ENCODE measurements at places on chromosomes 6 and 20.

GRCh38 chr20:50320005-50320900, 129.6 kb downstream of the CEBPB start:
- no peak for DNase-seq

DNA sequence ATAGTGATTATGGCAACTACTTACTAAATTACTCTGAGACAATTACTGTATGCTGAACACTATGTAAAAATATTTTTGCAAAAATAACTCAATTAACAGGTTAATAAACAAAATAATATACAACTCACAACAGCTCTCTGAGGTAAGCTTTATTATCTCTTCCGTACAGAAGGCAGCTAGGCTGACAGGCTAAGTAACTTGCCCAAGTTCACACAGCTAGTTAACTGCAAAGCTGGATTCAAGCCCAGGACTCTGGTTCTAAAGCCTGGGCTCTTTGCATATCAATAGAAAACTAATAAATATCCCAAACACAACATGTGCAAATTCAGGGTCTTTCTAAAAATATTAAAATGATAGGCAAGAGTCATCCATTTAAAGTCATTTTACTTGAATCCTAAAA, 169.5 kb upstream of the BEND3 start:
- DNase-seq: peak; percentile 65

GRCh38 chr6:142856624-142857232, 88.2 kb downstream of the HIVEP2 start:
- no peak for DNase-seq

DNA sequence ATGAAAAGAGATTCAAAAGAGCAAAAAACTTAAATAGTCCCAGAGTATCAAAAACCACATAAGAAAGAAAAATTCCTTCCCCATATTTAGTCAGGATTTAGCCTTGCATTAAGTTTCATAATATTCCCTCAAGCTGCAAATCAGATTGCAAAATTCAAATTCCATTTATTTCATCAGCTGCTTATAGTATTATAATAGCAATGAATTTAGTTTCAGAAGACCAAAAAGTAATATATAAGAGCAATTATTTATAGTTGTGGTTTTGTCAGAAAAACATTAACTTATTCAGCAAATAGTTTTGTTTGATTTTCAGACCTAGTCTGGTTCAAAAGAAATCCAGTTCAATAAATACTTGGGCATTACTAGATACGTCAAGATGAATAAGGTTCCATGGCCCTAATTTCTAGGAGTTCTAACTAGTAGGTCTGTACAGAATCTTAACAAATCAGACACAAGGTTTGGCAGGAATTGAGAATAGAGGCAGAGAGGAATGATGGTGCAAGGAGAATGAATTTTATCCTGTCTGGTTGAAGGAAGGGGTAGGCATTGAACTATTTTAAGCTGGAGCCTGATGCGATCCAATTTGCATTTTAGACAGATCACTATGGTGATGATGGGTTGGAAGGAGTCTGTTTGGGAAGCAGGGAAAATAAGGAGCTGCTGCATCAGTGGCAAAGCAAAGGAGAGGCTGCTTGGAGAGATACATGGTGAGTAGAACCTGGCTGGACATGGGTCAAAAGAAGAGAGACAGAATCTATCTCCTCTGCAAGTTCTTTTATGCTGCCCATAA, 163.9 kb upstream of the STXBP5 start:
- no peak for DNase-seq

GRCh38 chr6:81265106-81265505, 487.4 kb downstream of the TENT5A start:
- DNase-seq: no peak

DNA sequence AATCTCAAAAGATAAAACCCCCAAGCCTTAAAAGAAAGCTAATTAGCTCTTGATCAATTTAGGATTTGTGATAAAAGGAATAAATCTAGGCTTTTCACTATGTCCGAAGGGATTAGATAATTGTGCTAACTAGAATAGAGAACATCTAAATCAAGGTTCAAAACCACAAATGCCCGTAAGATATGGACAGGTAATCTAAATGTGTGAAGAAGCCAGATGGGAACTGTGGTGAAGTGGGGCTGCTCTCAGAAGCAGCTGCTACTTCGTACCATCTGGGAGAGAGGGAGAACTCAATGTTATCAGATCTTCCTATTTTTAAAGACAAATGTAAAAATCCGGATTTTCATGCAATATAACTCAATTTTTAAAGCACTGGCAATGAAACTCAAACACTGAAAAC, 44.2 kb downstream of the NCOA6 start:
- no peak for DNase-seq

DNA sequence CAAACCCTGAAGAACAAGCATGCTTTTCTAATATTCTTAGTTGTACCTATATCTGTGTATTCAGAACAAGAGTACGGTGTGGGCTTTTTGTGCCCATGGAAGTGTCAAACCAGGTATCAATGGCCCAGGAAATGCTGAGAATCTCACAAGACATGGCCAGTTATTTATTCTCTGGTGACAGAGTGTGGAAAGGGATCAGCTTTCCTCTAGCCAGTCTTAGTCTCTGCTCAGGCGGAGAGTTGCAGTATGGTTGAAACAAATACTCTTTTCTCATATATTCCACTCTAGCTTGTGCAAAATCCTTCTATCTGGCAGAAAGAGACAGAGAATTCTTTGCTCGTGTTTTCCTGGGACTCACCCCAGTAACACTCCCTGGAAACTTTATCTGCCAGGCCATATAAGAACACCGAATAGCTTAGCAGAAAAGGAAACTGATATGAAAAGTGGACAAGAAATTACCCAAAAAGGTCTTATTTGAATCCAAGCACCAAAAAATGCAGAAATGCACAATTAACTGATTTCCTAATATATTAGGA, 173.3 kb upstream of the RSPO3 start:
- DNase-seq: no peak

DNA sequence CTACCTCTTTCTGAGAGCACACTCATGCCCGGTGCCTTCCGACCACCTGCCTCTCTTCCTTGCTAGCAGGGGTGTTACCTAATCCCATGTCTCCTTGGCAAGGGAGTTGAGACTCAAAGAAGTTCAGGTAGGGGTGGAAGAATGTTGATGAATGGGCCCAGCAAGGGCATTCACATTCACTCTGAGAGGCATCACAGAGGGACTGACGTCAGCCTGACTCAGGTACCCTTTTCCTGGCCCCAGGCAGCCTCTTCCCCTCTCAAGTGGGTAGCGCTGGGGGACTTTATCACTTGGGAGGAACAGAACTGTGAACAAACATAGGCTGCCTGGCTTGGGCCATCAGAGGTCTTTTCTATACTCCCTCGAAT, 35.3 kb downstream of the HM13 start:
- no peak for DNase-seq

DNA sequence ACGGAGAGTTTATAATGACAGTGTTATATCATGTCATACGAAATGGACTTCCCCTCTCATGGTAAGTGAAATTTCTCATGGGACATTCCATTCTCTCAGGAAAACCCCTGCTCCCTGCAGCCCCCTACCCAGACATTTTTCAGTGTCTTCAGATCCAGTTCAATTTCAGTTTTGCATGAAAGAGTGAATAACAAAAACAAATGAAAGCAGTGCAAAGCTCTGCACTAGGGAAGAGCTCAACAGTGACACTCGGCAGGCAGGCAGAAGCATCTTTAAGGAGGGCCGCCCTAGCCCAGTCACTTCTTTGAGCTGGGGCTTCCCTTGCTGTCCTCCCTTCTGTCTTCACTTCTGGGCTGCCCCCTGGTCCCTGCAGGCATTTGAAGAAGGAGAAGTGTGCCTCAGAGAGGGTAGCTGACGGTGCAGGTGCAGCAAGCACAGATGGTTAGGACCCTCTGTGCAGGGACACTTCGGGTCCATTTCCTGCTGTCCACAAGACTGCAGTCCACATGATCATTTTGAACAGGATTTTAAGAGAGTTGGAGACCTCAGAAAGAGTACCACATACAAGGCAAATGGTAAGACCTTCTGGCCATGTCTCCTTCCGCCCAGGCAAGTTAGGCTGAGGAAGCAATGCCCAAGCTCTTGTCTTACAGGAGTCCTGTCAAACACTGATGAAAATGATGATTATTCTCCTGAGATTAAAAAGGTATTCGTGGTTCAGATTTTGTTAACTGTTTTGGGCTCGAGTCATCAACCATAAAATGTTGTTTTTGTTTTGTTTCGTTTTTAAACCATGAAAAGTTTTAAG, 5.4 kb upstream of the DUSP22 start:
- no peak for DNase-seq

GRCh38 chr6:1387876-1388629, 1.3 kb upstream of the FOXF2 start:
- DNase-seq: no peak

DNA sequence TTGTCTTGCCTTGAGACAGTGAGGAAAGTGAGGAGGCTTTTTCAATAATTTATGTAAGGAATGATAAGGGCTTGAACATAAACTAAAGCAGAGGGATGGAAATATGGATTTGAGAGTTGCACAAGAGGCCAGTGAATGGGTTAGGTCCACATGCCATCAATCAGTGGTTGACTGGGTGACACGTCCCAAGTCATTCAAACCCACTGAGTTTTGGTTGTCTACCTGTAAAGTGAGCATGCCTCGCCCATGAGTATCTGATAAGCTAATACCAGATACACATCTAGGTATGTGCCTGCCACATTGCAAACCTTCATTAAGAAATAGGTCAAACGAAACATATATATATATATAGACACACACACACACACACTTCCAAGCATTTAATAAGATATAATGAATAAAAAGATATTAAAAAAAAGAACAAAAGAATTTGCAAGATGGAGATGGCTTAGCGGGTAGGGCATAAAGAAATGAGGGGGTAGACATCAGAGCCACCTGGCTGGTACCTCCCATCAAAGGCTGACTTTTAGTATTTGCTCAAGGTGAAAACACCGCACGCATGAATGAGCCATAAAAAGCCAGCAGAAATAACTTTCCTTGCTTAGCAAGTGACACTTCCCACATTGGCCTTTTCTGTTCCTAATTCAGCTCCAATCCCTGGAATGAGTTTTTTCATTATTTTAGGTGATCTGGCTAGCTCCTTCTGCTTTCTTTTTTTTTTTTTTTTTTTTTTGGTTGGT, 109.1 kb upstream of the GGTLC1 start:
- DNase-seq: no peak

DNA sequence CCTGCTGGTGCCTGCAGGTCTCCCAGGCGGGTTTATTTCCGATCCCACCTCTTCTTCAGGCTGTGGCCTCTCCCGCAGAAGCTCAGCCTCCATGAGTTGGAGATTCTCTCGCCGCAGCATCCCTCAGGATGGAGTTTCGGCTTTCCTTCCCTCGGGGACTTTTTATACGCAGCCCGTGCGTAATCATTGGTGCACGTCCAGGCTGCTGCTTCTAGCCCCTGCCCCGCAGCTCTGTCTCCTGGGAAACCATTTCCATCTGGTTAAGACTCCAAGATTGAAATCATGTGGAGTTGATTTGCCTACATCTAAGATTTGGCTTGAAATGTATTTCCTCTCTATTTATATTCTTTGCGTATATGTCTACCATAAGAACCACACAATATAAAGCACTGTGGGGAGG, 46.7 kb upstream of the CARMIL1 start:
- no peak for DNase-seq

DNA sequence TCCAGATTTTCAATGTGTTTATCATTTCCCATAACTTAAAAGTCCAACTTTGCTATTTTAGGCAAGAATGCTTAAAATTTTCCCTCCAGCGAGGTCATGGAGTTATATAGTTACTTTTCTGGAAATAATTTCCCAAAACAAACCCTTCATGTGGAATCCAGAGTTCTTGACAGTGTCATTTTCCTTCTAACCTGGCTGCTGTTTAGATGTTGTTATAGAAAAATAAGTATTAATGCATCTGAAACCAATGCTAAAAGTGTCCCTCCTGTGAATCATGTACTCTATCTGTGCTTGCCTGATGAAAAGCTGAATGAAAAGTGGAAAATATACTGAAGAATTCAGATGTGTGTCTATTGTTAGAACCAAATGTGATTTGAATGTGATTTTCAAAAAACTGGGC, 245.3 kb upstream of the HSF2 start:
- no peak for DNase-seq

- no peak for DNase-seq
Measured at GRCh38 chr20:47782076-47782475, 3.2 kb downstream of the SULF2 start.

- DNase-seq: no peak
Measured at GRCh38 chr20:12262747-12263146, 345.1 kb downstream of the BTBD3 start.

- peak; percentile 22 for DNase-seq
Measured at GRCh38 chr6:134875367-134875766, 74.5 kb downstream of the ALDH8A1 start.

DNA sequence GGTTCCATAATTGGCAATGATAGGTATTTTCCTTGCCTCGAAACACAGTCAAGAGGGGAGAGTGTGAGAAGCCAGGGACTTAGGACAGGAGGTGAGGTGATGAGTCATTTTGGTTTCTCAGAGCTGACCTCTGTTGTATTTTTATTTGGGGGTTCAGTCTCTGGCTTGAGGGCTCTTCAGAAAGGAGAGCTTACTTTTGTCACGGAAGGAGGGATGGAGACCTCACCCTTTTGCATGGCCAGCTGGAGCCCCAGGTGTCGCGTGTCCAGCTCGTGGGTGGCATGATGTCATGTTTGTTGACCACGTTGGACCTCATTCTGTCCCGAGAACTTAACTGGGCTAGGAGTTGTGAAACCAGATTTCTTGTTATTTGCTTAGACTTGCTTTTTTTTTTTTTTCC, 293.9 kb downstream of the QKI start:
- no peak for DNase-seq

GRCh38 chr6:43328528-43328927, 19.9 kb upstream of the CRIP3 start:
- DNase-seq: no peak

- no peak for DNase-seq
Measured at GRCh38 chr6:169577974-169578373, 123.9 kb downstream of the WDR27 start.

DNA sequence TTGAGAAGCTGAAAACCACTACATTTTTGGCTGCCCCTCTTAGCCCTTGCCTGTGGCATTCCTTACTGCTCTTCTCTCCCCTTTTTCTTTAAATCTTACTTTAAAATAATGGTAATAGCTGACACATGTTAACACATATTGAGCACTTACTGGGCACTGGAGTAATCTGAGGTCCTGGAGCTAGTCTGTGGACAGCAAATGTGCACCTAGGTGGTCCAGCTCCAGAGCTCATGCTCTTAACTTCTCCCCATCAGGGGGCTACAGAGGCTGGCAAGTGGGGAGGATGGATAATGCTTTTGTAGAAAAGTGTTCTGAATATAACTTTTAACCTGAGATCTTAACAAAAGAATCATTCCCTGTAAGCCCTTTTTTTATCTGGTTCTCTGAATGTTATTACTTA, 74.8 kb downstream of the ADGRB3 start:
- no peak for DNase-seq

- no peak for DNase-seq
Measured at GRCh38 chr6:144657691-144658090, 372.6 kb downstream of the UTRN start.

GRCh38 chr6:117740605-117741004, 65.3 kb downstream of the NUS1 start:
- DNase-seq: peak; percentile 77

GRCh38 chr6:37454420-37455140, 21.6 kb downstream of the CMTR1 start:
- DNase-seq: no peak

GRCh38 chr6:104531646-104532045, 328.1 kb downstream of the HACE1 start:
- no peak for DNase-seq
